H7 (cell line): ENCODE measurements at places on chromosomes 13 and 19.
A peak's percentile ranks its signal among the peaks of the same experiment; 100 is the strongest.

DNA sequence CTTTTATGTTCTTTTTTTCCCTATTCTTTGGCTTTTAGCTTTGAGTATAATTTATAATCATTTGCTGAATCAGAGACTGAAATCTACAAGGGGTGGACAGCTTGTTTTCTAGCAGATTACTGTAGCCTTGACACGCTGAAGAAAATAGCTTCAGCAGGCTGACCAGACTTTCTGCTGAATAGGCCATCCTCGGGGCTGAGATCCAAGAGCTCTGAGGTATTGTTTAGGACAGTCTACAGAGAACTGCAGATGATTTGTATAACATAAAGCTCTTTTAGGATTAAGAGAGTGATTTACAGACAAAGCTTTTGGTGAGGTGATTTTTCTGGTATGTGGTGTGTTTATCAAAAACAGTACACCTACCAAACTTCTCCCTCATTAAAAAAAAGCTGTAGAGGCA lies 16.8 kb downstream of the POLR1D start:
- DNase-seq, result no peak

DNA sequence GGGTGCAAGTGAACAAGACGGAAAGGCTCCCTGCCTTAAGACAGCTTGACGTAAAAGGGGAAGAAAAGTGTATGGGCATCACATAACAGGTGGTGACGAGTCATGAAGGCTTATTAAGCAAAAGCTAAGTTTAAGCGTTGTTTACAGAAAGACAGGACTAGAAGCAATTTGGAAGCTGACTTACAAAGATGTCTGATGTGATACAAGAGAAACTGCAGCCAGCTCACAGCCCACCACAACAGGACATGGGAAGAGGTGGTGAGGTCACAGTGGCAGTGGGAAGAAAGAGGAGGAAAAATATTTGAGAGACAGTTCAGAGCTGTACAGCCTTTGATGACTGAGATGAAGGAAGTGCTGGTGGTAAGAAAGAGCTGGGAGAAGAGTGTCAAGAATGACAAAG lies 181.6 kb downstream of the KLF12 start:
- DNase-seq, result no peak

DNA sequence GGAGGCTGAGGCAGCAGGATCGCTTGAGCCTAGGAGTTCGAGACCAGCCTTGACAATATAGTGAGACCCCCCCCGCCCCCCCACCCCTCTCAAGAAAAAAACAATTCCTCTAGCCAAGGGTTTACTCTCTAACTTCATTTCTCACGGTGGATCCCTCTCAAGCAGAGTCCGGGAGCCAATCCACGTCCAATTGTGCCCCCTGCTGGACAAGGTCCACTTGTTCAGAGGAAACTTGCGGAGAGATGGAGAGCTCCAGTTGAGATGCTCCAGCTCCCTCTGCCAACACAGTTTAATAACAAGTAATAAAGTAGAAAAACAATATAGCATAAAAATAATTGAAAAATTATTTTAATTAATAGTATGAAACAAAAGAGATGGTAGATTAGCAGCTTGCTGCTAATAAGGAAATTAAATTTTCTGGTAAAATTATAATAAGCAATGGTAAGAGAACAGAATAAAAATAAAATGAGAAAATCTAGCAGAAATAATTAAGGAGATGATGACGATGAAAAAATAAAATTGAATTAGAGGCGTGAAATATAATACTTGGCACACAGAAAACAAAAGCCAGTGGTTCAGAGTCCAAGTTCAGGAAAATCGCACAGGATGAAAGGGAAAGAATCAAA lies 14.5 kb upstream of the SIGLEC14 start:
- peak; percentile 68 for DNase-seq

GRCh38 chr19:4233282-4233853 lies 4.0 kb downstream of the EBI3 start:
- peak; percentile 92 for DNase-seq

DNA sequence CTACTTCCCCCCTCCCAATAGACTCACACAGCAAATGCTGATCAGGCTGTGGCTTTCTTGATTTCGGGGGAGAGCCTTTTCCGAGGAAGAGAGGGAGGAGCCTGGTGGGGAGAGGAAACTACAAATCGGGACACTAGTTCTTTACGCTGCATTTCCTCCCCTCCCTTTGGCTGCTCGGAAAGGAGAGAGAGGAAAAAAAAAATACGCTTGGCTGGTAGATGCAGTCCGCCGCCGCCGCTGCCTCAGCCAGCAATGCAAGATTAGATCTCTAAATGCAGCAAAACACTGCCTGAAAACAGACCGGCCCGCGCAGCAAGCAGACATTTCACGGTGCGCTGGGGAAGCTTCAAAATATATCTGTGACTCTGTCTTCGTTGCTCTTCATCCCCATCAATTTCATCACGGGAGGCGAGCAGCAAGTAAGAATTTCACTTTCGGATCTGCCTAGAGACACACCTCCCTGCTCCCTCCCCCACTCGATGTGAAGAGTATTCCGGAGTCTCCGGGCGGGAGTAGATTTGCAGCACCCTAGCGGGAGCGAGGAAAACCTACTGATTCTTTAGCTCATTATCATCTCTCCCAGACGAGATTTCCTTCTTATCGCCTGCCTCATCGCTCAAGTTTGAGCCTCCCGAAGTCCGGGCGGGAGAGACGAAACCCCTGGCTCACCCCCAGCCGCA lies at the start of gene PCDH17:
Gene PCDH17, plus strand, starts transcription at position 149 of the 680 bp plus-strand sequence. CDS start 803 bp downstream, outside the sequence.
- peak; percentile 66 for DNase-seq

DNA sequence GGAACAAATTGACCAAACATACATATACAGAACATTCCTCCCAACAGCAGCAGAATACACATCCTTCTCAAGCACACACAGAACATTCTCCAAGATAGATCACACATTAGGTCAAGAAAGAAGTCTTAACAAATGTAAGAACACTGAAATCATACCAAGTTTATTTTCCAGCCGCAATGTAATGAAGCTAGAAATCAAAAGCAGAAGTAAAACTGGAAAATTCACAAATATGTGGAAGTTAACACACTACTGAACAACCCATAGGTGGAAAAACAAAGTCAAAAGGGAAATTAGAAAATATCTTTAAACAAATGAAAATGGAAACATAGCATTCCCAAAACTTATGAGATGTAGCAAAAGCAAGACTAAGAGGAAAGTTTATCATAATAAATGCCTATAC lies 692.6 kb downstream of the DIAPH3 start:
- no peak for DNase-seq

DNA sequence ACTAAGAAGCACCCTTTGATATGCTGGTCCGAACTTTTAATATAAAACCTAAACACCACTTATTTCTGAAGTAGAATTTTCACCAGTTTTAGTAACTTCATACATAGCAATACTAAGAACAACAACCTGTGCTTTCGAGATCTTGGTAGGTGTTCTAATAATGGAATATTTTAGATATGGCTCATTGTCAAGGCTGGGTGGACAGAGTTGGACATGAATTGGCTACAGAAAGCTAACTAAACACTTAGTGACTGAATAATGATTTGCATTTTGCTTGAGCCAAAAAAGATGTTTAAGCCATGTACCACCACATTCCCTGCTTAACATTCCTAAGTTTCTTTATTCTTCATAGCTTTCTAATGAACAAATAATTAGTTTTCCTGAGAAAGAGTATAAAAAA lies 344.3 kb upstream of the SGCG start:
- DNase-seq, result no peak

- no peak for DNase-seq
Measured at GRCh38 chr13:38707460-38707859, 20.6 kb downstream of the FREM2 start.

GRCh38 chr13:30872276-30872594 lies 33.8 kb upstream of the MEDAG start:
- DNase-seq, result no peak
